ENCODE measurements at places on chromosomes 5 and 9.
A peak's percentile ranks its signal among the peaks of the same experiment; 100 is the strongest.

DNA sequence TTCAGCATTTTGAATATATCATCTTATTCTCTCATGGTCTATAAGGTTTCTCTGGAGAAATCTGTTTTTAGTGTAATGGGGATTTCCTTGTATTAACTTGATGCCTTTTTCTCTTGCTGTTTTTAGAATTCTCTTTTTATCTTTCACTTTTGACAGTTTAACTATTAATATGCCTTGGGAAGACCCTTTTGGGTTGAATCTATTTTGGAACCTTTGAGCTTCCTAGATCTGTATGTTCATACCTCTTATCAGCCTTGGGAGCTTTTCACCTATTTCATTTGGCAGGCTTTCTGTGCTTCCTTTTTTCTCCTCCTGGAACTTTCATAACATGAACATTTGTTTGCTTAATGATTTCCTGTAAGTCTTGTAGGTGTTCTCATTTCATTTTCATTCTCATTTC, 22.2 kb downstream of the RCL1 start:
- DNase-seq, result no peak

DNA sequence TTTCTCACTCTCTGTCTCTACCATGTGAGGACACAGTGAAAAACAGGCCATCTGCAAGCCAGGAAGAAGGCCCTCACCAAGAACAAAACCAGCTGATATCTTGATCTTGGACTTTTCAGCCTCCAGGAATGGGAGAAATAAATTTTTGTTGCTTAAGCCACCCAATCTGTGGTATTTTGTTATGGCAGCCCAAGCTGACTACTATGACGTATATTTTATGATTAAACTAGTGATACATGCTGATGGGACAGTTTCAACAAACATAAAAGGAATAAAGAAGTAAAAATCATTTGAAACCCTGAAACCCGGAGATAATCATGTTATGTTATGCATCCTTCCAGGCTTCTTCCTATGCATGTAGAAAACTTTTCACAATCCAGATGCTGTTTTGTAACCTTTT, 71.5 kb upstream of the ERBIN start:
- no peak for DNase-seq

- peak; percentile 42 for DNase-seq
Measured at GRCh38 chr5:172052450-172053236, 46.2 kb upstream of the FBXW11 start.

DNA sequence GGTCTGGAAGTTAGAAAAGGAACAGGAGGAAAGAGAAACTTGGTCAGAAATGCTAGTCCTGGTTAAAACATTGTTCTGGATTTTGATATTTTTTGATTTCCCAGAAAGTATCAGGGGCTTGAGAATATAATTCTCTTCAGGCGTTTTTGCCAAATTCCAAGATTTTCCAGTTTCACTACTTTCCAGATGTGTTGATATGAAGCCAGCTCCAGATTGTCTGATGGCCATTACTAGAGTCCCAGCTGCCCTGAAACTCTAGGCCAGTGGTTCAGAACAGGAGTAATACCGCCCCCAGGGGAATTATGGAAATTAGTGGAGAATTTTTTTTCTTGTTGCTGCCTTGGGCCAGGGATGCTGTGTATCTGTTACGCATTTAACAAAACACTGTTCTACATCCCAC, 88.6 kb downstream of the KCNN2 start:
- peak; percentile 45 for DNase-seq

DNA sequence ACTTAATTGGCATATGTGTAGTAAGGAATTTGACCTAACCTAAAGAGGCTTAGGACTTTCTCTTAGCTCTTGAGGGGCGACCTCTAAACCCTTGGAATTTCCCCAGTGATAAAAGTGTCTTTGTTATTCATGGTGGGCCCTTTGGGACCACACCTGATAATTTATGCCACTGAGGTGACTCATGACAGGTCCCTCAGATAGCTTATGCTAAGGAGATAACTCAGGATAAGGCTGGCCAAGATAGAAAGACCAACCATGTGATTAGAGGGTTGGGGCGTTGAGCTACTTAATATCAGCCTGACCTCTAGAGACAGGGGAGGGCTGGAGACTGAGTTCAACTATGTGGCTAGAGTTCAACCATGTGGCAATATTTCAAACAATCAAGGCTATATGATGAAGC, 218.1 kb downstream of the AP3B1 start:
- DNase-seq, result no peak

Data from foreskin fibroblast (primary cell).